Pulmonary artery endothelial cell (primary cell): ENCODE measurements at places on chromosomes 1 and 21.

GRCh38 chr1:227335242-227336020, 17.1 kb upstream of the CDC42BPA start:
- DNase-seq, result no peak

DNA sequence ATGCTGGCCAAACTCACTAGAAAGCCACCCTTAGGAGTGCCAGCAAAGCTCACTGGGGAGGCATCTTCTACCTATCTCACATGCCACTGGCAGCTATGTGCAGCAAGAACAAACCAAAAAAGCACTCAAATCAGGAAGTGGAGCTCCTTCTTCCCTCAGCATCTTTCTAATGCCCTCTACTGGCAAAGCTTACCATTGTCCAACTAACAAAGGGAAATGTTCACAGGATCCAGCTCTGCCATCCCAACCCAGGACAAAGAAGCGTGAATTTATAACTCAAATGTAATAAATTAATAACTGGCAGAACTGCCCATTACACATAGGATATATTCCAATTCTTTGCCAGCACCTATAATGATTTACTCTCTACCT, 38.9 kb downstream of the LEPR start:
- DNase-seq, result no peak

DNA sequence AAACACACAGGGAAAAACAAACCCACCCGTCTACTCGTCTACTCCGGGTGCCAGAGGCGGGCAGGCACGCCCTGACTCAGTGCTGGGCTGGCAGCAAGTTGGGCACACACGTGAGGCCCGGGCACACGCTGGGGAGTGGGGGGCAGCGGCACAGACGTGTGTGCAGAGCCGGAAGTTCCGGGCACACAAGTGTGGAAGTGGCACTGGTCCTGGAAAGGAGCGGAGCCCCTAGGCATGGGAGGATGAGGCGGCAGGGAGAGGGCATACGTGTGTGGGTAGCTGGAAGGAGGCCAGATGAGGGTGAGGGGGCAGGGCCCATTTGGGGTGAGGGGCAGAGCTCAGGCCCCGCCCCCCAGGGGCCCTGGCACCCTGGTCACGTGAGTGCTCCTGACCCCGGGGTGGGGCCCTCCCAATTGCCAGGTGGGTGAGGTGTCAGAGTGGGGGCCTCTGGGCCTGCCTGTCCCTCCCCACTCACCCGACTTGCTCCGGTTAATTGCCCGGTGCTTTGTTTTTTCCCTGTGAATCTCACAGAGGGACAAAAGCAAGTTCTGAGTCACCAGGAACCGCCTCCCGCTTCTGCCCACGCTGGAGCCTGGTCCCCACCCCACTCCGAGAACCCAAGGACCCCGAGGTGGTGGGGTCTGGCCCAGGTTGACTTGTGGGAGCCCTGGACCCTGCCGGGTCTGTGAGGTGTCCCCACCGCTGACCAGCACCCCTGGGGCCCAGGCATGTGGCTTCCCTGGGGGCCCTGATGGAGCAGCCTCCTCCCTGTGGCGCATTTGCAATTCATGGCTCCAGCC, 104.8 kb upstream of the CASZ1 start:
- DNase-seq, result no peak

GRCh38 chr1:3003039-3003940, 18.0 kb upstream of the ACTRT2 start:
- no peak for DNase-seq

- no peak for DNase-seq
These were observed 48.2 kb downstream of the RHOU start for GRCh38 chr1:228783418-228784040.

GRCh38 chr1:111141245-111142220, 1.5 kb downstream of the CEPT1 start:
- no peak for DNase-seq

DNA sequence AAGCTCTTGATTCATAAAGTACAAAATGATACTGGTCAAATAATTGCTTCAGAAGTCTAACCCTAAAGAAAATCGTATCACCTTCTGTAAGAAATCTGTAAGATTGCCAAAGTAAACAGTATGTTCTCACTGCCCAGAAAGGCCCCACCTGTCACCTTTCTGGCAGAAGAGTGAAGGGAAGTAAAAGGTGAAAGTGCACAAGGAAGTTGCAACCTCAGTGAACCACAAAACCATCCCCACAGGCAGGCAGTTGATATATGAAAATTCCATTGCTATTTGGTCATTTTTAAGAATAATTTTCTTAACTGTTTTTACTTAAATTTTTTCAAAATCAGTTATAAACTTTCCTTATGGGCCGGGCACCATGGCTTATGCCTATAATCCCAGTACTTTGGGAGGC, 48.5 kb upstream of the FBXO28 start:
- no peak for DNase-seq

- no peak for DNase-seq
These were observed 98.6 kb downstream of the NAV1 start for GRCh38 chr1:201637282-201638079.

DNA sequence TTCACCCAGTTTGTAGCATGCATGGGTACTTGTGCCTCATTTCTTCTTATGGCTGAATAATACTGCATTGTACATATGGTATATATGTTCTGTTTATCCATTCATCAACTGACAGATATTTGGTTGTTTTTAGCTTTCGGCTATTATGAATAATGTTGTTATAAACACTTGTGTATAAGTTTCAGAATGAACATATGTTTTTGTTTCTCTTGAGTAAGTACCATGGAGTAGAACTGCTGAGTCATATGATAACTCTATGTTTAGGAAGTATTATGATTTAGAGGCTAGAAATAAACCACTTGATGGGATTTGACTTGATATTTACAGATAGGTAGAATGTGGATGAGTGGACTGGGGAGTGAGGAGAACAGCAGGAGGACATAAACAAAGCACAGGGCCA, 48.6 kb downstream of the WNT2B start:
- DNase-seq, result no peak

DNA sequence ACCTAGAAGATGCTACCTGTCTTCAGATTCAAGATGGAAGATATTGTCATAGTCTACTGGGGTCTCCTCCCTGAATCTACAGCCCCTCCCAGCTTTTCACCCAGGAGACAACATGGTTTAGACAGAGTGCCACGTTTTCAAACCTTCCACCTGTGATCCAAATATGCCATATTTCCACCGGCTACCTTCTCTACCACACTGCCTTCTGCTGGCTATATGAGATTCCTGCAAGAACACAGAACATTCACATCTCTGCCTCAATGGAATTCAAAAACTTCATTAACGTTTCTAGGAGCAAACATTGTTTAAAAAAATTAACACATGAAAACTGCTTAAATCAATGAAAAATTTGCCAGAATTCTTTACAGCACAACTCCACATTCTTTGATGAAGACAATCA, 12.9 kb upstream of the LELP1 start:
- DNase-seq, result no peak

- DNase-seq, result no peak
These were observed 34.8 kb downstream of the KPNA6 start for GRCh38 chr1:32142446-32143301.

DNA sequence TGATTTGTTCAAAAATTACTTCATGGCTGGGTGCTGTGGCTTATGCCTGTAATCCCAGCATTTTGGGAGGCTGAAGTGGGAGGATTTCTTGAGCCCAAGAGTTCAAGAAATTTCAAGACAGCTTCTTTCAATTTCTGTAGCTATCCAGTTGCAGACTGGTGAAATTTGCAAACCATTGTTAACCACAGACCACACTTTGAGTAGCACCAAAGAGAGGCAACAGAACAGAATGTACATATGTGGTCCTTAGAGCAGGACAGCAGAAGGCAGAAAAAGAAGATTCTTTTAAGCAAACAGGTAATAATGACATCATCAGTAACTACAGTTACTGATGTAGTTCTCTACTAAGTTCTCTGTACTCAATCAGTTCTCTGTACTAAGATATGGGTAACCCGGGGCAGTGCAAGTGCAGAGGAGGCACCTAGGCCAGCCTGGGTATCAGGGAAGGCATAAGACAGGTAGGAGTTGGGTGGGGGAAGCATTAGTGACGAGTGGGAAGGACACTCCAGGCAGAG, 5.5 kb upstream of the KLF17 start:
- DNase-seq, result no peak

DNA sequence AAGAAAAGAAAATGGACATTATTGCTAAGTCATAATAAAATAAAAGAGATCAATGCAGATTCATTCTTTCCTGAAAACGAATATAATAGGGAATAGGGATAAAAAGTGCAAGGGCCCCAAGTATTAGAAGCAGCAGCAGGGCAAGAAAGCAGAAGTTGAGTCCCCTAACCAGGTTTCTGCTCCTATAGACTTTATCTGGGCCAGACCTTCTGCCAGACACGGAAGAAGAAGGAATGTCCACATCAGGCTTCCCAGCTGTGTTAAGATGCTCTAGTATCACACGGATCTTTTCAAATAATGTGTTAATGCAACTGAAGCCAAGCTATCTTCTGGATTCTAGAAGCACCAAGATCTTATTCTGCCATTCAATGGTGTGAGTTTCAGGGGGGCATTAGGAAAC, 26.9 kb downstream of the CD244 start:
- DNase-seq, result no peak

DNA sequence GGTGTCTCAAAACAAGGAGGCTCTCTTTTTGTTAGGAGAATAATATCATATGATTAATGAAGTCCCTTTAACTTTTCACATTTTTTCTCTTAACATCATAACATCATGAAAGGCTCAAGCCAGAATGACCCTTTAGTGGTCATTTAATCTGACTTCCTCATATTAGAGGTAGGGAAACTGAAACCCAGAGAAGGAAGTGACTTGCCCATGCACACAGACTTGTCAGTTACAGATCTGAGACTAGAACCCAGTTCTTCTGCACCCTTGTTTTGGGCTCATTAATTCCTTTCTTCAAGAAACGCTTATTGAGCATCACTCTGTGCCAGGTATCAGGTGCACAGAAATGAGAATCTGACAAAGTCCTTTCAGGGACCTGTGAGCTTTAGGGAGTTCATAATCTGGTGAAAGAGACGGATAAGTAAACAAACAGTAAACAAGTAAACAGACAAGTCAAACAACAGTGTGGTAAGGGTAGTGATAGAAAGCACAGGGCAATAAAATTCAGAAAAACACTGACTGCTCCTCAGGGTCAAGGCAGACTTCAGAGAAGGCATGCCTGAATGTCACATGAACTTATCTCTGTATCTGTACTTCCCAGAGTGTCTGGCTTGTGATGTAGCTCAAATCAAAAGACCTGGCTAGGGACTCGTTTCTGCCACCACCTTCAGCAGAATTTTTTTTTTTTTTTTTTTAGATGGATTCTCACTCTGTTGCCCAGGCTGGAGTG, 38.3 kb upstream of the OSBPL9 start:
- no peak for DNase-seq

DNA sequence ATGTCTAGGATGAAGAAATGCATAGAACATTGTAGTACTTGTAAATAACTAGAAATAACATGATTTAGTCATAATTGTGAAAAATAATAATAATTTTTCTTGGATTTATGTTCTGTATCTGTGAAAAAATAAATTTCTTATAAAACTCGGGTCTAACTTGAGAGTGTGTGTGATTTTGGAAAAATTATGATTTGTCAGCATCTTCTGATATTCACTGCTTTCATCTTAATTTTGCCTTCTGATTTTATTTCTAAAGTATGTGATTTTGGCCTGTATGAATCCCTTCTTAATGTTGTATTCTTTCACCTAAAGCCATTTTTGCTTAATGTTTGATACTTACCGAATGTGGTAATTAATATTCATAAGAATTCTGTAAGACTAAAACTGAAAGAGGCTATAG, 14.3 kb downstream of the IFI44 start:
- no peak for DNase-seq

GRCh38 chr21:31354122-31354521, 10.1 kb upstream of the TIAM1 start:
- DNase-seq, result no peak
